ENCODE measurements at places on chromosomes 2 and 18.

GRCh38 chr2:60629305-60629662 is 75.8 kb upstream of the BCL11A start:
- DNase-seq, result no peak

DNA sequence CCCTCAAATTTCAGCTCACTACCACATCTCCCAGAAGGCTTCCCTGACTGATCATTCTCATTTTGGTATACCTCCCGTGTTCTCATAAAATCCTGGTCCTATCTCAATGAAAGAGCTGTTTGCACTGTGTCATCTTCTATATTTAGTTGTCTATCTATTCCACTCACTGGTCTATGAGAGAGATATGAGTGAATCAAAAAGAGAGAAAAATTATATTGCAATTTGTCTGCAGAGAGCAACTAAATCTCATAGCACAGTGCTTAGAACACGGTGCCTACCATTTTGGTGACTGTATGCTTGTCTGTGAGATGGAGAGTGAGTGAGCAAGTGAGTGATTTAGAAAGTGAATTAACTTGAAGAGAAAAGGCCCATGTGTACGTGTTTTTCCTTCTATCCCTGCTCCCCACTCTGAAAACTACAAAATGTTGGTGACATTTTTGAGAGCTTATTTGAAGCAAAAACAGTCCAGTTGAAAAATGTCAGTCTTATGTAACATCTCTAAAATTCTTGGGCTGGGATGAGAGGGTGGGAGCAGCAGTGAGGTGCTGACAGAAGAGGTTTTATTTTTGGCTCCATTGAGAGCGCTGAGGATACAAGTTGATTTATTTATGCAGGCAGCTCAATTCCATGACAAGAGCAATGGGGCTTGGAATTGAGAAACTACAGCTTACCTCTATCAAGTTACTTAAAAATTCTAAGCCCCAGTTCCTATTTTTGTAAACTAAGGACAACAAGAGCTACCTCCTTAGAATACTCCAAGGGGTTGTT is 373.5 kb upstream of the CHST9 start:
- DNase-seq, result no peak

DNA sequence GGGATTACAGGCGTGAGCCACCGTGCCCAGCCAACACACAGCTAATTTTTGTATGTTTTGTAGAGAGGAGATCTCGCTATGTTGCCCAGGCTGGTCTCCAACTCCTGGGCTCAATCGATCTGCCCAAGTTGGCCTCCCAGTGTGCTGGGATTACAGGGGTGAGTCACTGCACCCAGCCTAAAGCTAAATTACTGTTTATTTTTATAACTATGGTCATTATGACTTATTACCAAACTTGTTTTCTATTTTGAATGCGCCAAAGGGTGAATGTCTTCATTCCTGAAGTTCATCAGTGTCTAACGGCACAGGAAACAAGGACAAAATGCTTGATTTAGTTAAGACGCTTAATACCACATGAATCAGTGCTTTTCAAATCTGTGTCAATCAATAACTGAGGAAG is 38.9 kb upstream of the GREB1L start:
- DNase-seq, result no peak

DNA sequence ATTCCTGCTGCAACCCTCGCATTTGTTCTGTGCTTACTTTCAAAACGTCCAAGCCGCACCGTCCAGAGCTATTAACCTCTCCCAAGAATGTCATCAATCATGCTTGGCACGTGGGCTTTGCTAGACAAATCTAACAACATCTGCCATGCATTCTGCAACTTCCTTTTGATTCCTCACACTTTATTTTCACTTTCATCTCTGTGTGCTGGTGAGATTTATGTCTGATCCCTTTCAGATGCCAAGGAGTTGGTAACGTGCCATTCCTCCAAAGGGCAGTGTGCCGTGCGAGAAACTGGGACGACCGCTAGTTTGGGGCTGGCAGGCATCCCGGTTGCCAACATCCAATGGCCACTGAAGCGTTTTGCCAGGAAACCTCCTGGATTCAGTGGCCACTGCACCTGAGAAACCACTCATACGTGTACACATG is 230.0 kb upstream of the PARD3B start:
- DNase-seq, result no peak
